ENCODE measurements at places on chromosomes 12 and 14.

DNA sequence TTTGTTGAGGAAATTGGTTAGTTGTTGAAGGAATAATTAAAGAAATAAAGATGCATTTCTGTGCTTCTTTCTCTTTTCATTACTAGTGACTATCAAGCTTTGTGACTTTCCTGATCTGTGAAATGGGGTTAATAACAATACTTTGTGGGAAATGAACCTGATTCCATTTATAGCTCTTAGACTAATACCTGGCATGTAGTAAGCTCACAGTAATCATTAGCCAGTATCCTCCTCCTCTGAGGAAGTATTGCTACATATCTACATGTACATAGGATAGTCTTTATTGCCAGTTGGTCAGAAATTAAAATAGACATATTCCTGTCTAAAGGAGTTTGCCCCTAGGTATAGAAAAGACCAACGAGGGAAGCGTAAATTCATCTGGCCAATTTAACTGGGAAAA, 1.8 kb upstream of the CCDC198 start:
- no peak for DNase-seq

- no peak for DNase-seq
These were observed 5.4 kb upstream of the KRT7 start for GRCh38 chr12:52227606-52228166.

GRCh38 chr14:20836668-20837338, 34.2 kb upstream of the RNASE1 start:
- no peak for DNase-seq

- DNase-seq = no peak
These were observed 55.6 kb upstream of the NOS1 start for GRCh38 chr12:117417004-117417403.

- DNase-seq = no peak
These were observed 24.3 kb downstream of the MNAT1 start for GRCh38 chr14:60758885-60759284.

- DNase-seq = no peak
These were observed 1105.5 kb downstream of the TMEM121 start for GRCh38 chr14:106631879-106632278.

DNA sequence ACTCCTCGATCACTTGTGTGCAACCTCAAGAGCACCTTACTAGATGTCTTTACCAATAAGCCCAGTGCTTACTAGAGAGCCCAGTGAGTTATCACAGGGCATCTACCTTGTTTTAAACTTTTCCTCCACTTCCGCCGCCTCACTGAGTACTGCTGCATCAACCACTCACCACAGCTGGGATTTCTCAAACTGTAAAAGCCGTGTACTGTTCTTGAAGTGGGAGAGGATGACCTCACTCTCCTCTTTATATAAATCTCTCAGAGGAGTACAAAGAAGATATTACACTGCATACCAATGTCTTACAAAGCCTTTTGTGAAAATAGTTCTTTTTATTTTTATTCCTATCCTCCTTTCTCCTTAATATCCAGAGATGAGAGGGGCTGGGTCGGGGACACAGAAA, 94.1 kb downstream of the PLCZ1 start:
- DNase-seq = no peak

- DNase-seq = no peak
These were observed 61.5 kb downstream of the SLC6A12 start for GRCh38 chr12:152440-152839.

DNA sequence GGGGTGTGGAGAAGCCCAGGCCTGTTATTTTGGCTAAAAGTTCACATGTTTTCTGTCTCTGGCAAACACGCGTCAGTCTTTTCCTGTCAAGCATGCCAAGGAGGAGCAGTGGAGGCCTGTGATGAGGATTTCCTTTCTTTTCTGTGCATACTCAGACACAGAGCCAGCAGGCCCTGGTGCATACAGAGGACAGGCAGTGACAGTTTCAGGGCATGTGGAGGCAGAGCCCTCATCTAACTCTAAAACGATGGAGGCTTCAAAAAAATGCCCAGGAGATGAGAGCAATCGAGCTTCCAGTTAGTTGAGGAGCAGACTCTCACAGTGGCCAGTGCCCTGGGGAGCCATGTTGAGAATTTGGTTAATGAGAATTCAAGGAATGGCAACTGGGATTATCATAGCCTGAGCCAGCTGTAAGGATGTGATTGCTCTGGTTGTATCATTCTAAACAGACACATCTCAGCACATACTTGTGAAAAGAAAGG, 66.5 kb downstream of the TRAFD1 start:
- DNase-seq = no peak

GRCh38 chr12:65630555-65630954, 193.7 kb upstream of the HMGA2 start:
- DNase-seq = no peak

- DNase-seq = no peak
These were observed 21.0 kb downstream of the PTPN11 start for GRCh38 chr12:112439769-112440168.

DNA sequence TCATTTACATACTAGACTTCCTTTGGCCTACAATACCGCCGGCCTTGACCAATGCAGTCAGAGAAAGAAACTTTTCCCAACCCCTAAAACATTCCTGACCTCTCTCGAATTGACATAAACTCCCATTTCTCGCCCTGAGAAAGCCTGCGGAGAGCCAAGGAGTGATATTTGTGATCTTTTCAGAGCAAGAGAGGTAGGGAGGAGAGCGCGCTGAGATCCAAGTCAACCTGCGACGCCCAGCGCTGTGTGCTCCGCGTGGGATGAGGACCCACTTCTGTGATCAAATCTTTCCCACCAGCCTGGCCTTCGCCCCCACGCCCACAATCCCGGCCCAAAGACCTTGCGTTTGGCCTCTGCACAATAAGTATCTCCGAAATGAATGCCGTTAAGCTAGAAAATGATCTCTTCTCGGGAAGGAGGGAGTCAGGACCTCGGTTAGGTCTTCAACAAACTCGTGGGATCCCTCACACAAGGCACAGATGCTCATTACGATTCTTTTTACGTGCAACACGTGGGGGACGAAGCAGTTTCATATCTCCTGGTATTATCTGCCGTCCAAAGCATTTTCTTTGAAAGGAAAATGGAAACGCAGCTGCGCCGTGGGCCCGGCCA, 6.3 kb upstream of the NPAS3 start:
- no peak for DNase-seq

- no peak for DNase-seq
These were observed 68.1 kb downstream of the BORCS5 start for GRCh38 chr12:12425001-12425400.

- no peak for DNase-seq
These were observed 42.4 kb downstream of the TRIP11 start for GRCh38 chr14:91997492-91997891.

GRCh38 chr12:27109334-27110028, 27.1 kb upstream of the C12orf71 start:
- no peak for DNase-seq

- DNase-seq = no peak
These were observed 136.9 kb downstream of the RIMBP2 start for GRCh38 chr12:130579231-130579630.

DNA sequence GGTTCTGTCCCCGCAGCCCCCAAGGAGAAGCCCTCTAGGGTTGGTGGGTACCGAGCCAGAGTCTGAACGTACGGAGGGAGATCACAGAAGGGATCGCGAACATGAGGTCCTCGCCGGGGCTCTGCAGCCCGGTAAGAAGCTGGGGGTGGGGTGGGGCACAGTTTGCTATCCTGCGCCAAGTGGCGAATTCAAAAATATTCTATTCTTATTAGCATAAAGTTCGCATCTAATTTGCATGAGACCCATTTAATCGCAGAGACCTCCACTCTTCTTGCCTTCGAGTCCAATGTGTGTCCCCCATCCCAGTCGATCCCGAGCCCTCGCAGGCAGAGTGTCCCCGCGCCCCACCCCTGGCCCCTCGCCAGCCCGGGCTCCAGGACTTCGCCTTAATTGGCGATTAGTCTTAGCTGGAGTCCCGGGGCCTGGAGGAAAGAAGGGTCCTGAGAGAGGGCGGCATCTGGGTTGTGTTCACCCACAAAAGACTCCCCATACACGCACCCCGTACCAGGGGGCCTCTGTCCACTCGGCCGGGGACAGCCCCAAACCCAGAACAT, 604 bp upstream of the ARHGEF25 start:
- DNase-seq = no peak

- DNase-seq = no peak
These were observed 769.4 kb downstream of the MED13L start for GRCh38 chr12:115507951-115508722.

- no peak for DNase-seq
These were observed 170.6 kb upstream of the CCDC196 start for GRCh38 chr14:66315548-66315947.

- DNase-seq = no peak
These were observed 127.2 kb upstream of the GSC start for GRCh38 chr14:94897082-94897481.

GRCh38 chr12:64714551-64714968, 44.6 kb downstream of the GNS start:
- DNase-seq = no peak

GRCh38 chr12:127169321-127170181, 1097.4 kb upstream of the TMEM132C start:
- DNase-seq = no peak

GRCh38 chr14:77238996-77239395, 32.0 kb downstream of the NGB start:
- DNase-seq = no peak

DNA sequence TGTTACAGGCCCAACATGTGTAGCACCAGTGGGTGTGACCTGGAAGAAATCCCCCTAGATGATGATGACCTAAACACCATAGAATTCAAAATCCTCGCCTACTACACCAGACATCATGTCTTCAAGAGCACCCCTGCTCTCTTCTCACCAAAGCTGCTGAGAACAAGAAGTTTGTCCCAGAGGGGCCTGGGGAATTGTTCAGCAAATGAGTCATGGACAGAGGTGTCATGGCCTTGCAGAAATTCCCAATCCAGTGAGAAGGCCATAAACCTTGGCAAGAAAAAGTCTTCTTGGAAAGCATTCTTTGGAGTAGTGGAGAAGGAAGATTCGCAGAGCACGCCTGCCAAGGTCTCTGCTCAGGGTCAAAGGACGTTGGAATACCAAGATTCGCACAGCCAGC, 8.6 kb downstream of the BCL2L14 start:
- no peak for DNase-seq

GRCh38 chr14:63905370-63905769, 52.6 kb downstream of the SYNE2 start:
- DNase-seq = no peak

DNA sequence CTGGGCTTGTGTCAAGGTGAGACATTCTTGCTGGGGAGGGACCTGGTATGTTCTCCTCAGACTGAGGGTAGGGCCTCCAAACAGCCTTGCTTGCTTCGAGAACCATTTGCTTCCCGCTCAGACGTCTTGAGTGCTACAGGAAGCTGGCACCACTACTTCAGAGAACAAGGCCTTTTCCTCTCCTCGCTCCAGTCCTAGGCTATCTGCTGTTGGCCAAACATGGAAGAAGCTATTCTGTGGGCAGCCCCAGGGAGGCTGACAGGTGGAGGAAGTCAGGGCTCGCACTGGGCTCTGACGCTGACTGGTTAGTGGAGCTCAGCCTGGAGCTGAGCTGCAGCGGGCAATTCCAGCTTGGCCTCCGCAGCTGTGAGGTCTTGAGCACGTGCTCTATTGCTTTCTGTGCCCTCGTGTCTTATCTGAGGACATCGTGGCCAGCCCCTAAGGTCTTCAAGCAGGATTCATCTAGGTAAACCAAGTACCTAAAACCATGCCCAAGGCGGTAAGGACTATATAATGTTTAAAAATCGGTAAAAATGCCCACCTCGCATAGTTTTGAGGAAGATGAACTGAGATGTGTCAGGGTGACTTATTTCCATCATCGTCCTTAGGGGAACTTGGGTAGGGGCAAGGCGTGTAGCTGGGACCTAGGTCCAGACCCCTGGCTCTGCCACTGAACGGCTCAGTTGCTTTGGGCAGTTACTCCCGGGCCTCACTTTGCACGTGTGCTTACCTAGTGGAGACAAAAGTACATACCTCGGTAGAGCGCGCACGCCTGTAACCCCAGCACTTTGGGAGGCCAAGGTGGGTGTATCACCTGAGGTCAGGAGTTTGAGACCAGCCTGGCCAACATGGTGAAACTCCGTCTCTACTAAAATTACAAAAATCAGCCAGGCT, 4.3 kb downstream of the GAPDH start:
- no peak for DNase-seq

- no peak for DNase-seq
These were observed 25.1 kb downstream of the TESPA1 start for GRCh38 chr12:54959291-54960018.

GRCh38 chr14:61950340-61950739, 188.1 kb downstream of the SNAPC1 start:
- no peak for DNase-seq

- DNase-seq = no peak
These were observed 57.4 kb downstream of the AACS start for GRCh38 chr12:125122668-125123067.

DNA sequence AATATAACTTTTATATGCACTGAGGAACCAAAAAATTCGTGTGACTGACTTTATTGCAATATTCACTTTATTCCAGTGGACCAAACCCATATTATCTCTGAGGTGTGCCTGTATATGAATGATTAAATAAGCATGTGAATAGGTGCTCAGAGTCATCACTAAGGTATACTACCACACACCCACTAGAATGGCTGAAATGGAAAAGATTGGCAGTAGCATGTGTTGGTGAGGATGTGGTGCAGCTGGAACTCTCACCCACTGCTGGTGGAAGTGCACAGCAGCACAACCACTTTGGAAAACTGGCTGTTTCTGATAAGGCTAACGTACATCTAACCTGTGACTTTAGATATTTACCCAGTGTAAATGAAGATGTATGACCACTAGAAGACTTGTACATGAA, 36.8 kb downstream of the GOLGA5 start:
- no peak for DNase-seq

DNA sequence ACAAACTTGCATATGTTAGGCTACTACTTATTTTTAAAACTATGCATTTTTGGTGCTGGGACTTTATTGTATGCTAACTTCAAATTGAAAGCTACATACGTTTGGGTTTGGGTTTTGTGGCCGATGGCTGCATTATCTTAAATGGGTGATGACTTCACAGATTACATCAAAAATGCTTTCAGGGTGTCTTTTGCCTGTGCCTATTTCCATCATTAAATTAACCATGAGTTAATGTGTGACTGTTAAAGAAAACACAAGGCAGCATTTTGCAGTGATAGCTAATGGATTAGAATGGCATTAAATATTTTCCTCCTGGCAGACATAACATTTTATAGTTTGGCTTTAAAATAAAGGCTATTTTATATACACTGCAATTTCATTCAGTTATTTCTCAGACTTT, 352.3 kb downstream of the EGLN3 start:
- no peak for DNase-seq

GRCh38 chr12:52254180-52254964, 20.1 kb upstream of the KRT86 start:
- DNase-seq = no peak

Data from CD4-positive, alpha-beta T cell treated with Interleukin-15 for 4 hours (primary cell).